Osteocyte (in vitro differentiated cells): ENCODE measurements at places on chromosomes 4 and X. TPM values are rescaled to one million over a fixed set of nuclear protein-coding genes. Genes with fewer than 3 reads are reported as not detected.

GRCh38 chr4:72375073-72375736 is 193.8 kb downstream of the ADAMTS3 start:
- H3K36me3 ChIP-seq, result no peaks in the 10 kb centered on the region
- H3K4me1 ChIP-seq, result peaks cover 18% of the 10 kb centered on the region
- H3K4me3 ChIP-seq, result no peak overlapping the region
- H3K27me3 ChIP-seq, result no peaks in the 10 kb centered on the region
- DNase-seq, result no peak
- H3K27ac ChIP-seq, result no peak overlapping the region

DNA sequence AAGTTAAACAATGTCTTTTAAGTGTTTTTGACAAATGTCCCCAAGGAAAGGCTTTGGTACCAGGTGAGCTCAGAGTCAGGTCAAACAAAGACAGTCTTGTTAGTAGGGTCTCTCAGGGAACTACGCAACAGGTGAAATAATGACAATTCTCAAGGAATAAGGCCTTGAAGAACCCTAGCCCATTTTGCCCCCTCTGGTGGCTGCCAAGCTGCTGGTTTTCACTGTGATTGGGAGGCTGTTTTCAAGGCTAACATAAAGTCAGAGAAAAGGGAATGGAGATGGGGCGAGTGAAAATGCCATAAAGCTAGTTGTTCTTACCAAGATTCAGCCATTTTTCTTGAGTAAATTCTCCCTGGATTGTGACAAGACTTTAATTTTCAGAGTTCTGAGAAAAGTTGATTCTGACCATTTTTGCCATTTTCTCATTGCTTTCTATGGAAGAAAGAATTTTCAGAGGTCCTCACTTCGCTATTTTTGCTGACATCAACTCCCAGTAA is 58.7 kb downstream of the RWDD4 start:
- no peak overlapping the region for H3K27ac ChIP-seq
- no peak for DNase-seq
- H3K4me1 ChIP-seq, result no peaks in the 10 kb centered on the region
- no peak overlapping the region for H3K4me3 ChIP-seq
- H3K36me3 ChIP-seq, result no peaks in the 10 kb centered on the region

GRCh38 chrX:40169193-40170101 is 71.7 kb upstream of the BCOR start:
- H3K36me3 ChIP-seq, result peaks cover 3% of the 10 kb centered on the region
- H3K4me1 ChIP-seq, result peaks cover 82% of the 10 kb centered on the region
- H3K27me3 ChIP-seq, result no peaks in the 10 kb centered on the region
- H3K27ac ChIP-seq, result peak overlapping the region; percentile 99

Gene COX7B2
- total RNA-seq, result not detected in 2 replicates

Gene ADH1A
- not detected in 2 replicates for total RNA-seq

Gene ACE2
- total RNA-seq, result not detected in 2 replicates
